Activated T-cell treated with anti-CD3 and anti-CD28 coated beads, Interleukin-2, amount 50 U/mL, for 1 hour (primary cell): ENCODE measurements at places on chromosomes 7 and 10.

- DNase-seq = no peak
Measured at GRCh38 chr10:87603769-87604168, 55.9 kb upstream of the PAPSS2 start.

DNA sequence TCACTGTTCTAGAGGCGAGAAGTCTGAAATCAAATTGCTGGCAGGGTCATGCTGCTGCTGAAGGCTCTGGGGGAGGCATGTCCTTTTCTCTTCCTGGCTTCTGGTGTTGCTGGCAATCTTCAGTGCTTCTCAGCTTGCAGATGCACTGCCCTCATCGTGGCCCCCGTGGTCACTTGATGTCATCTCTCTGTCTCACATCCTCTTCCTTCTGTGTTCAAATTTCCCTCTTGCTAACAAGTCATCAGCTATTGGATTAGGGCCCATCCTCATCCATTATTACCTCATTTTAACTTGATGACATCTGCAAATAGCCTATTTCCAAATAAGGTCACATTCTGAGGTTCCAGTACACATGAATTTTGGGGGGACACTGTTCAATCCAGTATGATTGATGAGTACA lies 36.6 kb upstream of the SRGN start:
- no peak for DNase-seq

DNA sequence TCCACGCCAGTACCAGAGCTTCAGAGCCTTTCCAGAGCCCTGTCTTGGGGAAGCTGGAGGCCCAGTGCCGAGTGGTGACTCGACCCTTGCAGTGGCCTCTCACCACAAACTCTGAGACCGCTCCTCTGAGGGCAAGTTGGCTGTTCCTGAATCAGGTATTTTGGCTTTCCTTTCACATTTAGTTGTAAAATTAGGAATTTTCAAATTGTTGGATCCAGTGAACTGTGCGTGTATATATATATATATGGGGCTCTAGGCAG lies 128.7 kb upstream of the UNC5B start:
- DNase-seq = no peak

DNA sequence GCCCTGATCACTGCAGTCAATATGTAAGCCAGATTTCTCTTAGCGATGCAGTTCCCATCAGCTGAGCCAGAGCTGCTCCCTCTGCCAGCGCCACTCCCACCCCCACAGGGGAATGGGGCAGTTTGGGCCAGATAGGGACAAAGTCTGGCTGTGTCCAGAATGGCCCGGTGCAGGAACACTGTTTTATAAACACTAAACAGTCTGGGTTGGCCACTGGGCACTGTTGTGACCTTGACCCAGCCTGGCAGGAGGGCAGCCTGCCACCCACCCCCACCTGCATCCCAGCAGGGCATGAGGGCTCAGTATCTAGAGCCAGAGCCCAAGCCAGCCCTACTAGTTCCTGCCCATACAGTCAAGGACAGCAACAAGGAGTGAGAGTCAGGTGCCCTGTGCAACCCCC lies 1.3 kb downstream of the OGDHL start:
- no peak for DNase-seq

DNA sequence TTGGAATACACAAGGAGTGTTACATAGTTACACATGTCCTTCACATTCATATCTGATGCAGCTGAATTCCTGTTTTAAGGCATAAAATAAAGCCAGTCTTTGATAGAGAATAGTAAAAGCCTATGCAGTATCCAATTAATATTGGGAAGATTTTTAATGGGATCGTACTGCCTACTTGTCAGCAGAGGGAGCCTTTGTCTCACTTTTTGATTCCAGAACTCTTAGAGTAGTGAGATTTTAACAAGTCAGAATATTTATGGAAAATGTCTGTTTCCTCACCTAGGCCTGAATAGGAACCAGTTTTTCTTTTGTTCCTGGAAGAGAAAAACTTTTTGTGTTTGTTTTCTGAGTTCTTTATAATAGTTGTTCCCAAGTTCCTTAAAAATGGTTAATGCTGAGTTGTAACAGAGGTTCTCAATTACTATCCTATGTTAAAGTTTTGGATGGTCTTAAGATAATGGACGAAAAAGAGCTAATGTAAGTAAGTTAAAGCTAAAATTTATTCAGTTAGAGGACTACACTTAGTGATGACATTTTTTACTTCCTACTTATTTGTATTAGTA lies 114.0 kb downstream of the BBS9 start:
- DNase-seq = no peak

GRCh38 chr10:86360657-86361056 lies 5.9 kb downstream of the GRID1 start:
- DNase-seq = no peak

GRCh38 chr10:80356989-80357850 lies 639 bp downstream of the DYDC2 start:
- no peak for DNase-seq

DNA sequence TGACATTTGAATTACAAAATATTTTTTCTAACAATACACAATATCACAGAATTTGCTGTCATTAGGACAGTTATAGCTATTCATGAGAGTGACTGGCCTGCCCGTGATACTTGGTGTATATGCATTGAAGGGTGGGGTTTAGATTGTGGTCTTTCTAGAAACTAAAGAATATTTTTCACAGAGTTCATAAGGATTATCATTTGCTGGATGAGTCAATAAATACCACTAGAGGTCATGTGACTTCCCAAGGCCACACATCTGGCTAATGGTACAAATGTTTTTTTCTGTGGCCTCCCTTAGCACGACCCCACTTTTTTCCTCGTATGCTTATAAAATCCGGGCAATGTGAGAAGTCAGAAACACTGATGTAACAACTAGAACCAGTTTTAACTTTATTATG lies 5.2 kb downstream of the OPTN start:
- DNase-seq = no peak

DNA sequence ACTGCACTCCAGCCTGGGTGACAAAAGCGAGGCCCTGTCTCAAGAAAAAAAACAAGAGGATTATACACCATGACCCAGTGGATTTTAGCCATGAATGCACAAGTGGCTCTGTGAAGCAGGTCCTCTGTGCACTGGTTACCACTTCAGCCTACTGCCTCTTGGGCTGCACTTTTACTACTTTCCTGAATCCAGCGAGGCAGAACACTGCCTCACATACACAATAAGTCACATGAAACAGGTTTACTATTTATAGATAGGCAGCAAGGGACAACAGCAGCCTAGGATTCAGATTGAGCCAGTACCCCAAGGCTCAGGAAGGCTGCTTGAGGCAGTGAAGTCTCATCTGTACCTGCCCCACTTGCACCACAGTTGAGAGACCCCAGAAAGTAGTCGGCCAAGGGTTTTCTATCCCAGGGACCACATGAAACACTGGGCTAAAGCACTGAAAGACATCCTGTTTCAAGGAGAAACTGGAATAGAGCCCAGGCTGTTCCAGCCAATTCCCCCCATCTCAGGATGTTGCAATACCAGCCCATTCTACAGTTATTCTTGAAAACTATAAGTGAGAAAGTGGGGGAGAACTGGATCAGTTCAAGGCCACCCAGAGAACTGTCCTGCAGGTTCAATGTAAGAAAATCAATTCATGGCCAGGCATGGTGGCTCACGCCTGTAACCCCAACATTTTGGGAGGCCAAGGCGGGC lies 10.3 kb upstream of the OGDH start:
- no peak for DNase-seq

- DNase-seq = no peak
Measured at GRCh38 chr7:95784796-95785195, 12.4 kb downstream of the DYNC1I1 start.

GRCh38 chr10:79293841-79294581 lies 53.3 kb upstream of the PPIF start:
- DNase-seq = no peak

DNA sequence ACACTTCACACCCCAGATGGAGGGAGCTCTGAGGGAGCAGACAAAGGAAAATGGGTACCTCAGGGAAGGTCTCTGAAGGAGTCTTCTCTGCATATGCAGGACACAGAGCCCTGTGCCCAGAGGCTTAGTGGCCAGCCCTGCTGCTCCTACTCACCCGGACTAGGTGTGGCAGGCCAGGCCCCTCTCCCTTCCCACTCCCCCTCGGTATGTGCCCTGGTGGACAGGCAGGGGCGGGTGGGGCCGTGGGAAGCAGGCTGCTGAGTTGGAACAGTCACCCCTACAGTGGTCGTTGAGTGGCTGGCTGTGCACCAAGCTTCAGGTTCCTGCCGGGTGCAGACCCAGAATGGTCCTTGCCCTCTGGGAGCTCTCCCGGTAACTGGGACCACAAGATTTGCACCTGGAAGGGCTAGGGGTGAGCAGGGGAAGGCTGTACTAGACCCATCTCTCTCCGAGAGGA lies 68.6 kb downstream of the ZMIZ1 start:
- no peak for DNase-seq

DNA sequence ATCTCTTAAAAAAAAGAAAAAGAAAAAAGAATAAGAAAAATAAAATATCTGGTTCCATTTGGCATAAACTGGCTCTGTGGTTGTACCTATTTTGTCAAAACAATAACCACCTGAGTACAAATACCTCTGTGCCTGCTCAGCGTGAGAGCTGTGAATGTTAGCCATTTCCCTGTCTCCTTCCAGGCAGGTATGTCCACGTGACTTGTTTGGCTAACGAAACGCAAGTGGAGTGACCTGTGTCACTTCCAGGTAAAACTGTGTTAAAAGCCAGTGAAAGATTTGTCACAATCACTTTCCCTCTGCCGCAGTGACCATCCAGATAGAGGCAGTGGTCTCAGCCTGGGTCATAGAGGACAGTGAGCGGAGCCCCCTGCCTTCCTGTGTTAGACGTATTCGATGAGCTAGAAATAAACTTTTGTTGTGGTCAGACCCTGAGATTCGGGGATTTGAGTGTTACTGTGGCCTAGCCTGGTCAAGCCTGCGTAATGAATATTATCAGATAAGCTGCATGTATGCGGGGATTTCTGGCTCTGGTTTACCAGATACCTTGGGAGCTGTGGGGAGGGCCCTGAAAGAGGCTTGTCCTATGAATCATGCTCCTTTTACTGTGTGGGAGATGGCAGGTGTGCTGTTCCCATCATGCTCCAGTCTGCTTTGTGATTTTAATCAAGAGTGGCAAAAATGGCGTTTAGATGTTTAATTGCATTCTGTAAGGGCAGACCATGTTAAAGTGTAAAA lies 3.8 kb downstream of the PTER start:
- no peak for DNase-seq
